Brain (organoid and tissue), 16 donors: ENCODE measurements at places on chromosomes 16 and 17. TPM values are rescaled to one million over a fixed set of nuclear protein-coding genes. Genes with fewer than 3 reads are reported as not detected.

Gene CHST4
- polyA plus RNA-seq = 0.78 TPM

Gene INO80E
- 147 TPM for polyA plus RNA-seq

Gene RPL38
- 4,253 TPM for polyA plus RNA-seq

Gene BICDL2
- 0.24 TPM for polyA plus RNA-seq

Gene RNF112
- 14.3 TPM for polyA plus RNA-seq

DNA sequence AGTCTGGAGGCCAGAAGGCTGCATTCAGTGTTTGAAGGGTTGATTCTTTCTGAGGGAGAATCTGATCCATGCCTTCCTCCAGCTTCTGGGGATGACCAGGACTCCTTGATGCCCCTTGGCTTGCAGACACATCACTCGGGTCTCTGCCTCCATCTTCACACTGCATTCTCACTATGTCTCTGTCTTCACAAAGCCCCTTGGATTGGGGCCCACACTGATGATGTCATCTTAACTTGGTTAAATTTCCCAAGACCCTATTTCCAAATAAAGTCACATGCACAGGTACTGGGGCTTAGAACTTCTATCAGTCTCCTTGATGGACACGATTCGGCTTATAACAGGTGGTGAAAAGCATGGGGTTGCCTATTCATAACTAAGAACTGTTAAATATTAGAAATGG, 112.1 kb upstream of the MYOCD start:
- DNase-seq = no peak

GRCh38 chr16:23279721-23280153, 22.4 kb upstream of the SCNN1B start:
- peak; percentile 69 for DNase-seq

- no peak for DNase-seq
These were observed 49.2 kb downstream of the MYH11 start for GRCh38 chr16:15807603-15808009.

DNA sequence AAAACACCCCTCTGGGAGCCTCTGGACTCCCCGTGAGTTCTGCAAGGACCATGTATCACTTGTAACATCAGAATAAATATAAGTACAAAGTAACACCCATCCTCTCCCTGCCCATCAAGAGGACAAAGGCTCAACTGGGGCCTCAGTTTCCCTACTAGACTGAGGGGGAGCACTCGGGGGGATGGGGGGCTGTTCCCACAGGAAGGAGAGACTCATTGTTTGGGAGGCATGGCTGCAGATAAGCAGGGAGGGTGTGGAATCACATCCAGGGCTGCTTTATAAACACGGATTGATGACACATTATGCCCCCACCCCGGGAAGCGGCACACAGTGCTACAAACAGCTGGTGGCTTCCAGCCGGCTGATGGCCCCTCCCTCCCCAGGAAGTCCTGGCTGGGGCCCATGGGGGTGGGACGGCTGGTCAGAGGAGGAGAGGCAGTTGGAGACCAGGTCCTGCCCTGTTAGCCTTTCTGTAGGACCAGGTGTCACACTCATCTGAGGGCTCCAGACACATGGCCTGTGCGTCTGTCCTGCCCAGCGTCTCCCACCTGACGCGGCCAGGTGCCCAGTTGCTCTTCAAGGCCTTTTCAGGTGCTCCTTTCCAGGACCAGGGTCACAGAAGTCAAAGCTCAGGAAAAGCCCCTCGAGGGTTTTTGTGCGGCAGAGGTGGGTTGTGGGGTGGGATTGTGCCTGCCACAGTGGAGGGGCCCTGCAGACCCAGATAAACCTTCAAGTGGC, 1.3 kb upstream of the MPG start:
- no peak for DNase-seq

DNA sequence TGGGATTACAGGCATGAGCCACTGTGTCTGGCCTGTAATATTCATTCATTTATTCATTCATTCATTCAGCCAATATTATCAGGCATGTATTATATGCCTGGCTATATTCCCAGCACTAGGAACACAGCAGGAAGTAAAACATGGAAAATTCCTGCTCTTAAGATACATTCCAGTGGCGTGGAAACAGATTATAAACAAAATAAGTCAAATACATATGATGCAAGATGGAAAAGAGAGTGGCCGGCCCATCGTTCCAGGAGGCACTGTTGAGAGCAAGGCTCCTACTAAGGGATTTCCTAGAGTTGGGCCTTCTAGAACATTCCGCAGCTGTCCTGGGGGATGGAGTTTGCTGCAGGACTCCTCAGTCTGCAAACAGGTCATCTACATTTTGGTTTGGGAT, 17.7 kb downstream of the ADCY9 start:
- no peak for DNase-seq

GRCh38 chr16:57621521-57622271, 6.7 kb upstream of the ADGRG1 start:
- DNase-seq = no peak

- peak; percentile 82 for DNase-seq
These were observed 221.2 kb downstream of the PRKCA start for GRCh38 chr17:66523378-66524200.

DNA sequence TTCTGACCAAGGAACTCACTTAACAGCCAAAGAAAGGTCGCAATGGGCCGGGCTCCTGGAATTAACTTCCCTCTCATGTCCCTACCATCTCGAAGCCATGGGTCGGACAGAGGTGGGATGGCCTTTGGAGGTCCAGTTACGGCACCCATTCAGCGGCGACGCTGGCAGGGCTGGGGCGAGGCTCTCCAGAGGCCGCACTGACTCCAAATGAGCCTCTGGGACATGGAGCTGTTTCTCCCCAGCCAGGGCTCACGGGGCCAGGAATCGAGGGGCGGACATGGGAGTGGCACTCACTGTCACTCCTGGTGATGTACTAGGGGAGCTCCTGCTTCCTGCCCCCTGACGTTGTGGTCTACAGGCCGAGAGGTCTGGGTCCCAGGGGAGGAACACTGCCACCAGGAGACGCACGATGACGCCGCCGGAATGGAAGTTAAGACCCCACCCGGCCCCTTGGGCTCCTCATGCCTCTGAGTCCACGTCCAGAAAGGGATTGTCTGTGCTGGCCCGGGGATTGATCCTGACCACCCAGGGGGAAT, 60.7 kb upstream of the METRNL start:
- DNase-seq = no peak

- no peak for DNase-seq
These were observed 46.6 kb downstream of the MPRIP start for GRCh38 chr17:17088541-17089525.

- no peak for DNase-seq
These were observed 6.1 kb downstream of the MNT start for GRCh38 chr17:2394775-2395201.

- peak; percentile 42 for DNase-seq
These were observed 199.1 kb downstream of the KATNIP start for GRCh38 chr16:27748868-27749546.

DNA sequence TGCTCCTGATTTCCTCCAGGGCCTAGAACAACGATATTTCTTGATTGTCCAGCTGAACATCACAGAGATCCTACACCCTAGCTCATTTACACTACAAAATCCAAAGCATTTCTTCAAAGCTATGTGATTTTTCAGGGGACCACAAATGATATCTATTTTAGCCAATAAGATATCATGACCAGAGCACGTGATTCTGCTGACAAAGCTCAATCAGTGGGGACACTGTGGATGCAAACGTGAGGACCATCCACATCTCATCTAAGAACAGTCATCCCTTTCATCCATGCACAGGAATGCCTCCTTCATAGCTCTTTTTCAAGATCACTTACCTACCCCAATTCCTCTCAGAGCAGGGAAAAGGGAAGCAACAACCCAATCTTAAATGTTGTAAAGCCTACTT, 56.9 kb downstream of the ACSM2B start:
- DNase-seq = no peak

GRCh38 chr16:83609178-83609577, 198.6 kb upstream of the HSBP1 start:
- no peak for DNase-seq

DNA sequence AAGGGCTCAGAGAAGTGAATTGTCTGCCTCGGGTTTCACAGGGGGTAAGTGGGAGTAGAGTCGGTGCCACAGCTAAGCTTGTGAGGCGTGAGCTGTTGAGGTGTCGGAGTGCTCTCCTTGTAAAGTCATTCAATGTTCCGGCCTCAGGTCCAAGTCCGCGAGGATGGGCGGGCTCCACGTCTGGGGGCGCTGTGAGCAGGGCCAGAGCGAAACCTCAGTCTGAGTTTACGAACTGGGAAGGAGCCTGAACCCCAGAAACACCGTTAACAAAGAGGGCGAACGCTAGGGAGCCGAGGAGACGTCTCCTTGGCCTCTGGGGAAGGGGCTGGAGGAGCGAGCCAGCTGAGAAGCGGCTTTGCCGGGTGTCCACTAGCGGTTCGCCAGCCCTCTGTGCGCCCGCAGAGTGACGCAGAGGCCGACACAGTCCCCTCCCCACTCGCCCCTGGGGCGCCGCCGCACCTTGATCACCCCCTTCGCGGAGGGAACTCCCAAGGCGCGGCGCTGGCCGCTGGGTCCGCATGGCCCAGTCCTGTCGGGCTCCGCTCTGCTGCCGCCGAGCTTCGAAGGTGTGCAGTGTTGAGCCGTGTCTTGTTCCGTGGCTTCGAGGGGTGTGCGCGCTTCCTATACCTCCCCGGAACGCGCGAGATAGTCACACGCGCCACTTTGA, 4.9 kb downstream of the IRX3 start:
- DNase-seq = no peak

GRCh38 chr16:89293276-89294143, 76.0 kb downstream of the ZNF778 start:
- peak; percentile 20 for DNase-seq

DNA sequence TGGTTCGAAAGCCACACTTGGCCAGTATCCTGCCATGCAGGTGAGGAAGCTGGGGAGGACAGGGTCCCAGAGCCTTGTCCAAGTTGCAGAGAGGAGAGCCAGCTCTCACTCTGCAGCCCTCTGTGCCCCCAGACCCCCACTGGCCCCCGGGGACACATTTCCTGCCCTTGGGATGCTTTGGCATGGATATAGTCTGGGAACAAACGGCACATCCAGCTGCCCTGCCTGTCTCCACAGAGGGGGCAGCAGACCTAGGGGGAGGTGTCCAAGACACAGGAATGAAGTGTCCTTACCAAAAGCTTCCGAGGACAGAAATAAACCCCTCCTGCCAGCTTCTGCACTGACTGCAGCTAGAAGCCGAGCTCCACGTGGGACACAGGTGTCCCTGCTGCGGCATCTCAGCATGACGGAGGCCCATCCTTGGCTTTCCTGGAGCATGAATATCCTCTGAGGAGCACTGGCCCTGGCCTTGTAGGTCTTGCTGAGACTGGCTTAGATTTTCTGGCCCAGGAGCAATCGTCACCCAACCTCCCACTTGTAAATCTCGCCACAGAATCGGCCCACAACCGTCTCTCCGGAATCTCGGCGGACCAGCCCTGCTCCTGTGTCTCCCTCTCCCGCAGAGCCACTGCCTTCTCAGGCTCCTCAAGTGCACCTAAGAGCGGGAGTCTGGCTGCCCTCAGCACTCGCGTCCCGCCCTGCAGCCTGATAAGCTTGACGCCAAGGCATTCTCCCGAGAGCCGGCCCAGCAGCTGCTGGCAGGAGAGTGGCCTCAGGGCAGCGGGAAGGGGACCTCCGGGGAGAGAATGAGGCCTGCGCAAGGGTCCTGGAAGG, 1.1 kb upstream of the CAPN15 start:
- peak; percentile 25 for DNase-seq
